Stimulated activated CD4-positive, alpha-beta T cell treated with anti-CD3 and anti-CD28 coated beads, Interleukin-1b, Interleukin-23, amount 100 ng/mL, for 1 hour (primary cell): ENCODE measurements at places on chromosomes 1 and 21.

GRCh38 chr1:164682570-164682969 is 123.6 kb downstream of the PBX1 start:
- DNase-seq = no peak

DNA sequence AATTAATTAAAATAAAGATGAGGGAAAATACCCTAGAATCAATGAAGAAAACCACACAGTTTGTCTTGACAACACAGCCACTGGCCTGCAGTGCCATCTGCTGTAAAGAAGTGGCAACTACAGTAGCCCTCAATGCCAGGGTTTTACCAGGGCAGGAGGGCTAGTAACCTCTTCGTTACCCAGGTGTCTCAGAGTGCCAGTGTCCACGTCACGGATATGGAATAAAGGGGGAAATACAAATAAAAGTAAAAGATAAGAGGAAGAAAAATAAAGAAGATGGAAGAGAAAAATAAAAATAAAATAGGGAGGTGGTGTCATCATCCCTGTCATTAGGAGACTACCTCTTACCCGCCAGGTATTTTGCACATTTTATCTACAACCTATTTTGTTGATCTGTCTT is 14.2 kb upstream of the SLC44A3 start:
- peak; percentile 21 for DNase-seq

DNA sequence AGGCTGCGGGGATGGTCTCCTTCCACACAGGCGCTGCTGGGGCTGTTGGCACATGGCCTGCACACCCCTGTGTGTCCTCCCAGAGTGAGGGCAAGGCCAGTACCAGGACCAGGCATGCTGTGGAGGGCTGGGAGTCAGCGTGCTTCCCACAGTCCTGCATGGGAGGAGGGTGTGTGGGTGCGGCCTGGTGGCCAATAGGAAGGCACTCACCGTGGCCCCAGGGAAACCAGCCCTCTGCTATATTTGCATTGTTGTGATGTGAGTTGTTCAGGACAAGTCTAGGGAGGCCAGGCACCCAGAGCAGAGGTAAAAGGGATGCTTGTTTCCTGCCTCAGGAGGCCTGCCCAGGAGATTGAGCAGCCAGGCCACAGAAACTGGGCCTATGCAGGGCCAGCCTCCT is 59.5 kb downstream of the S100B start:
- DNase-seq = no peak

DNA sequence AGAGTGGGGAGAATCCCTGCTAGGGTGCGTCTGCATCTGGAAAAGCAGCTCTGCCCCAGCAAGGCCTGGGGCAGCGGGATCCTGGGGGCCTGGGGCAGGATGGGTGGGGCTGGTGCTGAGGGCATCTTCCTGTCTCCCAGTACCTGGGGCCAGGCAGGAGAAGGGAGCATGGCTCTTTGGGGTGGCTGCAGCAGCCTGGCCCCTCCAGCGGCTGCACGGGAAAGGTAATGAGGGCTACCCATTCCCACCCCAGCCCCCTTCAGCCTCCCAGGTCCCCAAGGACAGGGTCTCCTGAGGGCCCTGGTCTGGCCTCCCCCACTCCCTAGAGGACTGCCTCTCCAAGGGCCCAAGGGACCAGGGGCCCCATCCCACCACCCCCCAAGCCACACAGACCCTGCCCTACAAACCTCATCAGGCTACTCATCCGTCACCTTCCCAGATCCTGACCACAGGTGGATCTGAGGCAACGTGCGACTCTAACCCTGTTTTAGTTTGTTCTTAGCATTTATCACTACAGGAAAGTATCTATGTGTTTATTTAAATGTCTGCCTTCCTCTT is 910 bp upstream of the ANKRD65 start:
- DNase-seq = no peak

GRCh38 chr1:150164224-150164623 is 14.5 kb downstream of the PLEKHO1 start:
- DNase-seq = no peak
